ENCODE measurements at places on chromosomes 6 and 20. TPM values are rescaled to one million over a fixed set of nuclear protein-coding genes. Genes with fewer than 3 reads are reported as not detected.

The SLC13A3 gene
- 0.37 TPM for total RNA-seq

The FAM162B gene
- not detected for total RNA-seq

The CD93 gene
- 9.5 TPM for total RNA-seq

The FKBP1C gene
- not detected for total RNA-seq

The C20orf96 gene
- 4.9 TPM for total RNA-seq

The PARD6B gene
- 10.8 TPM for total RNA-seq

The LPA gene
- not detected for total RNA-seq

The MCCD1 gene
- total RNA-seq = not detected
